HCT116 (cell line): ENCODE measurements at places on chromosomes 3 and 15. TPM values are rescaled to one million over a fixed set of nuclear protein-coding genes. Genes with fewer than 3 reads are reported as not detected.

The LDHAL6B gene
- total RNA-seq: not detected

The SLC6A11 gene
- total RNA-seq: not detected

The GP9 gene
- not detected for total RNA-seq

The SERINC4 gene
- 0.12 TPM for total RNA-seq

The ZNF860 gene
- 2.9 TPM for total RNA-seq

- H3K36me3 ChIP-seq: no peaks in the 10 kb centered on the region
- H3K4me1 ChIP-seq: no peaks in the 10 kb centered on the region
- H3K27ac ChIP-seq: no peak overlapping the region
- H3K4me3 ChIP-seq: no peak overlapping the region
- no peak for DNase-seq
- H3K27me3 ChIP-seq: no peaks in the 10 kb centered on the region
Observed at GRCh38 chr3:184908859-184909258, 96.9 kb downstream of the VPS8 start.

DNA sequence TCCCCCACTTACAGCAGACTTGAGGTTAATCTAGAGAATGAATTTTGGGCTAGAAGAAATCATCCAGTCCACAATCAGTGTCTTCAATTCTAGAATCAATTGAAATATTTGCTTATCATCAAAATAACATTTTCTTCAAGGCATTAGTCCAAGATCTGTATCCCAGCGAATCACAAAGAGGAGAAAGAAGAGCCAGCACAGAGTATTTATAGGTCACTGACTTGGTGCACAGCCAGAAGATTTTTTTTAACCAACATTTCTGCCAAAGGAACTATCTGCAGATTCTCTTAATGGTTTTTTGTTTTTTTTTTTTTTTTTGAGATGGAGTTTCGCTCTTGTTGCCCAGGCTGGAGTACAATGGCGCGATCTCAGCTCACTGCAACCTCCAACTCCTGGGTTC is 178.2 kb downstream of the TNIK start:
- peaks cover 17% of the 10 kb centered on the region for H3K4me1 ChIP-seq
- no peak overlapping the region for H3K4me3 ChIP-seq
- DNase-seq: no peak
- H3K36me3 ChIP-seq: no peaks in the 10 kb centered on the region
- H3K27ac ChIP-seq: no peak overlapping the region
- no peaks in the 10 kb centered on the region for H3K27me3 ChIP-seq

GRCh38 chr15:25515633-25516032 is 76.8 kb upstream of the UBE3A start:
- no peak overlapping the region for H3K4me3 ChIP-seq
- DNase-seq: no peak
- no peaks in the 10 kb centered on the region for H3K36me3 ChIP-seq
- no peak overlapping the region for H3K27ac ChIP-seq
- H3K4me1 ChIP-seq: no peaks in the 10 kb centered on the region
- H3K27me3 ChIP-seq: no peaks in the 10 kb centered on the region

- H3K4me1 ChIP-seq: peaks cover 32% of the 10 kb centered on the region
- H3K4me3 ChIP-seq: no peak overlapping the region
- no peak for DNase-seq
- no peak overlapping the region for H3K27ac ChIP-seq
- H3K36me3 ChIP-seq: no peaks in the 10 kb centered on the region
- H3K27me3 ChIP-seq: no peaks in the 10 kb centered on the region
Observed at GRCh38 chr15:39191871-39192291, 389.0 kb upstream of the THBS1 start.

DNA sequence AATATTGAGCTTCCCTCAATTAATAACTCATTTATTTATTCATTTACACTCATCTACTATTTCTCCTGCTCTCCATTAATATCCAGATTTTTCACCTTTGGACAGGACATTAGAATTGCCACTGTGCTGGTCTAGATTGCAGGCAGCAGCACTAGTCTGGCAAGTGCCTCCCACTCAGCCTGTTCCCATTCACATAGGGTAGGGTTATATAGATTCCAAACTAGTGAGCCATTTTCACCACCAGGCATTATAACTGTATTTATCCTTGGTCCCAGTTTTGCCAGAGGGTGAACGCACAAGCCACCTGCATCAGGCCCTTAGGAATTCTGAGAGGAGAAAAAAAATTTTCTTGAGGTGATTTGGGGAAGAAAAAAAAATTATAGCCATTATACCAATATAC is 44.5 kb downstream of the ANAPC13 start:
- H3K27ac ChIP-seq: no peak overlapping the region
- H3K36me3 ChIP-seq: no peaks in the 10 kb centered on the region
- H3K4me1 ChIP-seq: no peaks in the 10 kb centered on the region
- H3K27me3 ChIP-seq: no peaks in the 10 kb centered on the region

- no peaks in the 10 kb centered on the region; the same call in 1 of the 2 replicates for H3K4me1 ChIP-seq
- no peaks in the 10 kb centered on the region for H3K27me3 ChIP-seq
- no peak for DNase-seq
- no peak overlapping the region for H3K4me3 ChIP-seq
- H3K36me3 ChIP-seq: no peaks in the 10 kb centered on the region
- H3K27ac ChIP-seq: no peak overlapping the region
Observed at GRCh38 chr3:45646051-45646585, 43.1 kb upstream of the SACM1L start.

GRCh38 chr3:8113626-8114025 is 388.0 kb upstream of the LMCD1 start:
- no peak for DNase-seq
- no peak overlapping the region for H3K27ac ChIP-seq
- no peaks in the 10 kb centered on the region for H3K27me3 ChIP-seq
- H3K4me3 ChIP-seq: no peak overlapping the region
- H3K36me3 ChIP-seq: no peaks in the 10 kb centered on the region

- H3K27me3 ChIP-seq: no peaks in the 10 kb centered on the region
- no peak overlapping the region for H3K4me3 ChIP-seq
- H3K36me3 ChIP-seq: no peaks in the 10 kb centered on the region
- H3K27ac ChIP-seq: no peak overlapping the region
- H3K4me1 ChIP-seq: no peaks in the 10 kb centered on the region
Observed at GRCh38 chr3:150681057-150681456, 22.7 kb downstream of the ERICH6 start.

DNA sequence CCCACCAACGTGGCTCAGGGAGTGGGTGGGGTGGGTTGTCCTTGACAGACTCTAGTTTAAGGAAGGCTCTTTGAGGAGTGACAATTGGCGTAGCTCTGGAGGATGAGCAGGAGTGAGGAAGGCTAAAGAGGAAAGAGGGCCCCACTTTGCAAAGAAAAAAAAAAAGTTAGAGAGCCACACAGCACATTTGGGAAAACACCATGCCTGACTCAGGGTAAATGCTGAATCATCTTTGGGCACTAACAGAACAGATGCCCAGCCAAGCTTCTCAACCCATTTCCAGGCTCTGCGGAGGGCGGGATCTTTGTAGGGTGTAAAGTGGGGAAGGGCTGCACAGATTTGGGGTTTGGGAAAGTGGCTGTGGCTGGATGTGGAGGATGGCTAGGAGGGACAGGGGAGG is 179.1 kb upstream of the RGMA start:
- no peaks in the 10 kb centered on the region for H3K4me1 ChIP-seq
- H3K36me3 ChIP-seq: no peaks in the 10 kb centered on the region
- H3K27ac ChIP-seq: no peak overlapping the region
- no peak for DNase-seq
- peaks cover 23% of the 10 kb centered on the region; the same call in 1 of the 2 replicates for H3K27me3 ChIP-seq

DNA sequence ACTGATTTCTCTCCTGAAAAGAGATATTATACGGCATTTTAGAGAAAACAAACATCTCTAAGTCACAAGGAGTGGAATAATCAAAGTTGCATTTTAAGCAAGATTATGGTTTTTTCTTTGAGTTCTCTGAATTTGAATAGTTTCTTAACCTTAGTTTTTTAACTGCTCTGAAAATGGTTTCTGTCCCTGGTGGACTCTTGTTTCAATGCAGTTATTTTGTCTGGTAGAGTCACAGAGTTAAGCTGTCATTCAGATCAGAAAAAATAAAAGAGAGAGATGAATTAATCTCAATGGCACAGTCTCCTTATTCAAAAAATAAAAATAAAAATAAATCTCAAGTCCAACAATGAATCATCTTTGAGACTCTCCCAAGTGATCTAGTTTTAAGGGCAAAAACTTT is 19.0 kb downstream of the AGTR1 start:
- no peak overlapping the region for H3K27ac ChIP-seq
- no peaks in the 10 kb centered on the region for H3K4me1 ChIP-seq
- no peaks in the 10 kb centered on the region for H3K36me3 ChIP-seq
- no peak for DNase-seq
- H3K4me3 ChIP-seq: no peak overlapping the region
- no peaks in the 10 kb centered on the region for H3K27me3 ChIP-seq

DNA sequence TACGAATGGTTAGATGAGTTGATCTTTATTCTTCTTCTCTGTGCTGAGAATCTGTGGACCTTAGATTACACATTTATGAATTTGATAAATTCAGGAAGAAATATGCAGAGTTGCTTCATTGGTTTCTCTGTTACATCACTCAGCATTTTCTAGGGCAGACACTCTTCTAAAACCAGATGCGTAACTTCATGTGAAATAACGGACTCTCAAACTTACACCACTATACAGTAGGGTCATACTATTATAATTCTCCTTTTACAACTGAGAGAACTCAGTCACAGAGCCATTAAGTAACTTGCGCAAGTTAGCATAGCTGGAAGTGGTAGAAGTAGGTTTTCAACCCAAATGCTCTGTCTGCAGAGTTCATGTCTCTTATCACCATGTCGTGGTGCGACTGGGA is 5.7 kb downstream of the TMEM207 start:
- H3K27me3 ChIP-seq: no peaks in the 10 kb centered on the region
- no peak for DNase-seq
- no peak overlapping the region for H3K27ac ChIP-seq
- H3K4me1 ChIP-seq: no peaks in the 10 kb centered on the region
- no peaks in the 10 kb centered on the region for H3K36me3 ChIP-seq
- H3K4me3 ChIP-seq: no peak overlapping the region

- no peaks in the 10 kb centered on the region for H3K36me3 ChIP-seq
- no peaks in the 10 kb centered on the region for H3K27me3 ChIP-seq
- H3K4me1 ChIP-seq: no peaks in the 10 kb centered on the region
- DNase-seq: no peak
Observed at GRCh38 chr15:28861031-28861534, 12.6 kb upstream of the GOLGA6L7 start.

- DNase-seq: peak; percentile 28
- no peaks in the 10 kb centered on the region for H3K27me3 ChIP-seq
- peaks cover 16% of the 10 kb centered on the region for H3K4me1 ChIP-seq
- no peak overlapping the region for H3K4me3 ChIP-seq
Observed at GRCh38 chr3:188037195-188037718, 116.7 kb upstream of the LPP start.

The C2CD4B gene
- not detected for total RNA-seq

DNA sequence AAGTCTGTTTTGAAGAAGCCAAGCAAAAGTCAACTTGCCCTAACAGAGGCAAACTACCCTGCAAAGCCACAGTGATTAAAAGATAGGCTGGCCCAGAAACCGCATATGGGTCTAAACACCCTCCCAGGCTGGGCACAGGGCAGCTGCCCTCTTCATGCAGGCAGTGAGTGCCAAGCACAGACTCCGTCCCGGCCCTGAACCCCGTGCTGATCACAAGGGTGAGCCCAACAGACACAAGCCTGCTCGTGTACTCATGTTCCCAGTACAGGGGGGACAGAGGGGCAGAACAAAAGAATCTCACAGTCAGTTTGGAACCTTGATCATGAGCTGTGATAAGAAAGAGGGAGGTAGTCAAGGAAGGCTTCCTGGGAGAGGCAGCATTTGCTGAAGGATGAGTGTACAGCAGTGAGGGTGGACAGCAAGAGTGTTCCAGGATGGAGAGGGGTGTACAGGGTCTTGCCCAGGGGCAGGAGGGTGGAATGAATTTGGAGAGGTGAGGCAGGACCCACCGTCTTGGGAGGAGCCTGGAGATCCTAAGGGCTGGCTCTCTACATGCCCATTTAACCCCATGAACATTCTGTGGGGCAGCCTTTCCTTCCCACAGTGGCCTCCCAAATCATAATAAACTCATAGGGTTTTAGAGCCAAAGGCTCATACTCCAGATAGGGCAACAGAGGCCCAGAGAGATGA is 43.2 kb upstream of the PRR23E start:
- no peaks in the 10 kb centered on the region for H3K36me3 ChIP-seq
- DNase-seq: no peak
- H3K4me3 ChIP-seq: no peak overlapping the region
- H3K27me3 ChIP-seq: peaks cover 7% of the 10 kb centered on the region; the same call in 1 of the 2 replicates
- H3K27ac ChIP-seq: no peak overlapping the region

DNA sequence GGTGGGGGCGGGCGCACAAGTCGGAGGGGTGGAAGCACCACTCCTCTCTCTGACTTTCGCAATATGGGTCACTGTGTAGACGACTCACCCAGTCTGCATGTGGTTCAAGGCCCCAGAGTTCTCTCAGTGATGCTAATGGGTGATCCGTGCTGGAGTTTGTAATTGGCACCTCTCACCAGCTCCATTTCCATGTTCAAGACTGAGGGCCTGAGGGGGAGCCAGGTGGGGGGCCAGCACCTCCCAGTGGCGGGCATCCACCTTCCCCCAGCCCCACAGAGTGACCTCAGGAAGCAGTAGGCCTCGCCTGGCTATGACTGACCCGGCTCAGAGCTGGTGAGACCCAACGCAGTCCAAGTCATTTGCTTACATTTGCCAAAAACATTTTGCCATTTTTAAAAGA is 230.0 kb upstream of the ST8SIA2 start:
- H3K27me3 ChIP-seq: no peaks in the 10 kb centered on the region
- H3K27ac ChIP-seq: no peak overlapping the region
- H3K4me3 ChIP-seq: no peak overlapping the region
- peaks cover 3% of the 10 kb centered on the region for H3K4me1 ChIP-seq

GRCh38 chr15:35450492-35450891 is 95.5 kb downstream of the DPH6 start:
- no peaks in the 10 kb centered on the region for H3K4me1 ChIP-seq
- H3K27ac ChIP-seq: no peak overlapping the region
- H3K36me3 ChIP-seq: no peaks in the 10 kb centered on the region
- H3K27me3 ChIP-seq: no peaks in the 10 kb centered on the region
- H3K4me3 ChIP-seq: no peak overlapping the region

DNA sequence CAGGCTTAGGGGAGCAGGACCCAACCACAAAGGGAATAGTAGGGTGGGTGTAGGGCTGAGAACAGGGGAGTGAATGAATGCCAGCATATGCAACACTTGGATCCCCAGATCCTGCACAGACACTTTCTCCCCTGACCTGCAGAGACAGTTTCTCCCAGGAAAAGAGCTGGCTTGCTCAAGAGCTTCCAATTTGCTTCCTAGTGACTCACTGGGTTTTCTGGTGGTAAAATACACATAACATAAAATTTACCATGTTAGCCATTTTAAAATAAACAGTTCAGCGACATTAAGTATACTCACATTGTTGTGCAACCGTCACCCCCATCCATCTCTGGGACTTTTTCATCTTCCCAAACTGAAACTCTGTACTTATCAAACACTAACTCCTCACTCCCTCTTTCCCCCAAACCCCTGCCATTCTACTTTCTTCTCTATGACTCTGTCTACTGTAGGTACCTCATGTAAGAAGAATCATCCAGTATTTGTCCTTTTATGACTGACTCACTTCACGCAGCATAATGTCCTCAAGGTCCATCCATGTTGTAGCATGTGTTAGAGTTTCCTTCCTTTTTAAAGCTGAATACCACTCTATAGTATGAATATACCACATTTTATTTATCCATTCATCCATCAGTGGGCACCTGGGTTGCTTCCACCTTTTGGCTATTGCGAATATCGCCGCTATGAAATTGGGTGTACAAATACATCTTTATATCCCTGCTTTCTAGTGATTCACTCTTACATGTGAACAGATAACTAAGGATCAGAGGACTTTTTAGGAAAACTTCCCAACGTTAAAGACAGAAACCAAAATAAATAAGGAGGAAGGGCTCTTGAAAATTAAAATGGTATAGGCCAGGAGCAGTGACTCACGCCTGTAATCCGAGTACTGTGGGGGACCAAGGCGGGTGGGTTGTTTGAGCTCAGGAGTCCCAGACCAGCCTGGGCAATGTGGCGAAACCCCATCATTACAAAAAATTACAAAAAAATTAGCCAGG is 95.6 kb upstream of the TJP1 start:
- no peaks in the 10 kb centered on the region for H3K36me3 ChIP-seq
- no peak for DNase-seq
- H3K4me3 ChIP-seq: no peak overlapping the region
- peaks cover 38% of the 10 kb centered on the region for H3K4me1 ChIP-seq
- H3K27ac ChIP-seq: no peak overlapping the region
